Esophagus mucosa (tissue), 1 donor: ENCODE measurements at places on chromosomes 1 and 21. TPM values are rescaled to one million over a fixed set of nuclear protein-coding genes. Genes with fewer than 3 reads are reported as not detected.

GRCh38 chr1:6185151-6185550, 5.0 kb upstream of the CHD5 start:
- no peak for ATAC-seq

- ATAC-seq: peak; percentile 33
These were observed 1.3 kb downstream of the TGFBR3 start for GRCh38 chr1:91884459-91885212.

- no peak for ATAC-seq
These were observed at the start of gene RGS4 for GRCh38 chr1:163069142-163069541. Gene RGS4, plus strand, starts transcription at chr1:163069361. Its CDS starts 124 bp downstream, at chr1:163069485.

DNA sequence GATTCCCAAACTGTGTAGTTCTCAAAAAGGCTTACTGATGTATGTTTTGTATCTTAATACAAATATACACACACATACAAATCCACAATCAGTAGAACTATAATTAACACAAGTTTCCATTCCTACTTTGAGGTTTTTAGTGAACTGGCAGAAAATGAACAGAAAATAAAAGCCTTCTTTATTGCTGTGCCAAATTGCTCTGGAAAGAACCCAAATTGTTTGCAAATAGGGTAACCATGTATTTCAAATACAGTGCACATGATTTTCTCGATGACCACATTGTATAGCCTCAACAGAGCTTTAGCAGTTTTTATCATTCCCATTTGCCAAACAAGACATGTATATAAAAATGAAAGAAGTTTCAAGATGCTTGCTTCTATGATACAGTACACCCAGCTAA, 173.3 kb downstream of the COL24A1 start:
- no peak for ATAC-seq

DNA sequence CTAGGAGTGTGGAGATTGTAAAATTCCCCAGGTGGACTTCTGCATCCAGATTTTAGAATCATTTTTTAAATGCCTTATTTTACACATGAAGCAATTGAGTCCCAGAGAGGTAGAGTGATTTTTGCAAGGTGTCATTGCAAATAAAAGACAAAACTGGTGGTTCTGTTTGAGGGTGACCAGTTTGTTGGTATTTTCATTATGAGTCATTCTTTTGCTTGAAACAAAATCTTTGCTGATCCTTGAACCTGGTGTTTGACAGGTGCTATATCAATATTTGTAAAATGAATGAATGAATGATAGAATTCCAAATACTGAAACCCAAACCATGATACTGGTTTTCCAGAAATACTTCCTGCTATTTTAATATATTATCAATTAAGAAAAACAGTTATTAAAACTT, 44.1 kb downstream of the TTC3 start:
- no peak for ATAC-seq

DNA sequence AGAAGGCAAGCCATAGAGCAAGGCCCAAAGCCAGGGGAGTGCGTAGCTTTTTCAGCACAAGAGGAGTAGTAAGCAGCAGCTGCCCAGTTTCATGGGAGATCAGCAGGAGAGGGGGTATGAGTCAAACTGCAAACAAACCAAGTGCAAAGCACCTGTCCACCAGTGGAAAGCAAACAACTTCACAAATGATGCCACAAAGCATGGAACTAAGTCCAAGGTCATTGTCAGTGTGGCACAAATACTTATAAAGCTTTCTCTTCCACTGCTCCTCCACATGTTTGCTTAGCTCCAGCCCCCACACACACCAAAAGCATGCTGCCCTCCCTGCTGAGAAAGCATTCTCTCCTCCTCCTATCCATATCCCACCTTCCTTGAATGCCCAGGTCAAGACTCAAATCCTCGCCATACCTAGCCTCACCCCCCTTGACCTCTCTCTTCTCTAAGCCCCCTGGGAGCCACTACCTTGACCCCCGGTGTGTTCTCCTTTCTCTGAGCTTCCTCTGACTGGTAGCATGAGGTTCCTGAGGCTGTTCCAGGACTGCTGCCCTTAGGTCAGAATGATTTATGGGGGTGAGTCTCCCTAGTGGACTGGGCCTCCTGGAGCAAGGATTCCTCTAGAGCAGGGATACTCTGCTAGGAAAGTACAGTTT, 70.4 kb downstream of the DMAP1 start:
- no peak for ATAC-seq

- peak; percentile 80 for ATAC-seq
These were observed 31.7 kb upstream of the CAMTA1 start for GRCh38 chr1:6753320-6754140.

DNA sequence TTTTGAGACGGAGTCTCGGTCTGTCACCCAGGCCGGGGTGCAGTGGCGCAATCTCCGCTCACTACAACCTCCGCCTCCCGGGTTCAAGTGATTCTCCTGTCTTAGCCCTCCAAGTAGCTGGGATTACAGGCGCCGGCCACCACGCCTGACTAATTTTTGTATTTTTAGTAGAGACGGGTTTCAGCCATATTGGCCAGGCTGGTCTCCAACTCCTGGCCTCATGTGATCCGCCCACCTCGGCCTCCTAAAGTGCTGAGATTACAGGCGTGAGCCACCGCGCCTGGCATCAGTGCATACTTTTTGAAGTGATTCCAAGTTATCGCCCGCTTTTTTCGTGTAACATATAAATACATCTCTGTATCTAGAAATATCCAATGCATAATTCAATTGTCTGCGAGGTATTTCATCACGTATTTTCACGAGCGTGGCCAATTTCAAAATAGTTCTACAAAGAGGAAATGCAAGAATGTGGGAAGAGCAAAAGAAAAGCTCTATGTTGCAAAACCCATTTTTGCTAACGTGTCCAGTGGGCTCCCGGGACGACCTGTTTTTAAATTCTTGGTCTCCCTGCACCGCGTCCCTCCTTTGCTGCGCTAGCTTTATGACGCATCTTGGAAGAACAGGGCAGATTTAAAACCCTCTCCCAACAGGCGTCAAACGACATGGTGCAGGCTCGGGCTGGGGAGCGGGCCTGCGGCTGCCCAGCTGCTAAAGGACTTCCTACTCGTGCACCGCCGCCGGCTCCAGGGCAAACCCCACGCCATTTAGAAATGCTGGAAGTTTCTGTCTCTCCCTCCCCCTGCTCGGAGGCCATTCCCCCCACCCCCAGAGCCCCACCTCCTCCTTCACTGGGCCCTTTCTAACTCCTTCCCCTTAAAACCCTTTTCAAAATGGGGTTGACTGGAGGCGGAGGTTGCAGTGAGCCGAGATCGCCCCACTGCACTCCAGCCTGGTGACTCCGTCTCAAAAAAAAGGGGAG, 923 bp upstream of the IFNGR2 start:
- ATAC-seq: peak; percentile 48

GRCh38 chr1:200856716-200857357, 15.9 kb upstream of the GPR25 start:
- no peak for ATAC-seq

GRCh38 chr1:161282991-161283390, 24.4 kb downstream of the PCP4L1 start:
- no peak for ATAC-seq

DNA sequence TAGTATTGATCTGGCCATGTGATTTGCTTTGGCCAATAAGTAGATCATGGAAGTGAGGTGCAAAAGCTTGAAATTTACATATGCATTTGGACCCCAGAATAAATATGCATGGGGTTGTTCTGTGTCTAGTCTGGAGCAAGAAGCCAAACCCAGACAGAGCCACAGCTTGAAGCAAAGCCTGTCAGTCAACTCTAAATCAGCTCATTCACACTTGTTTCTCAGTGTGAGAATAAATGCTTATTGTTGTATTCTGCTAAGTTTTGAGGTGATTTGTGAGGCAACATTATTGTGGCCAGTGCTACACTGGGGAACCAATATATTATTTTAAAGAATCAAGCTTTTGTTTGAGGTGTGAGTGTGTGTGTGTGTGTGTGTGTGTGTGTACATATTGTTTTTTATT, 12.2 kb upstream of the PGLYRP3 start:
- ATAC-seq: no peak

DNA sequence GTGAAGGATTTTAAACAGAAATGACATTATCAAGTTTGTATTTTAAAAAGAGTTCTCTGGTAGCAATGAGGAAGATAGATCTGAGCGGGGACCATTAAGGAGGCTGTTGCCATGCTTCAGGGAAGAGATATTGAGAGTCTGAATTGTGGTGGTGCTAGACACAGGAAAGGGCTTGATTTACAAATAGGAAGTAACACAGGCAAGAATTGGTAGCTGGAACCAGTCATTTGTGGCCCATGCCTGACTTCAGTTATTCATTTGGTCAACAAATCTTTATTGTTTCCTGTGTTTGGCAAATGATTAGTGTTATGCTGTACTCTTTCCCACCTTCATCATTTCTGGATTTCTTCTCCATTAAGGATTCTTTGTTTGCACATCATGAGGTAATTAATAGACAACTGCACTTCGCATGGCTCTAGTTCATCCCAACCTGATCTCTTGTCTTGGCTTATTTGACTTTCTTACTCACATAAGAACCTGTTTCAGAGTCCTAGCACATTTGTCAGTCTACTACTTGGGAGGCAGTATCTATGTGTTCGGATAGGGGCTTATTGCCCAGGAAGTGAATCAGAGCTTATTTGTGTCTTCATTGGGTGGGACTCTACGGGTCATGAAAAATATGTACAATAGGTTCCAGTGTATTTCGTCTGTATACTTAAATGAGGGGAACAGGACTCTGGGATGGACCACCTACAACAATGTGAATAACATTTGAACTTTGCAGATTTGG, 32.3 kb downstream of the EEIG2 start:
- no peak for ATAC-seq

- ATAC-seq: no peak
These were observed 23.8 kb downstream of the CRYAA start for GRCh38 chr21:43192501-43193081.

GRCh38 chr1:53956308-53957168, 10.4 kb downstream of the LRRC42 start:
- no peak for ATAC-seq

GRCh38 chr1:102751111-102751510, 357.2 kb downstream of the COL11A1 start:
- ATAC-seq: no peak

- no peak for ATAC-seq
These were observed 213.5 kb downstream of the SMYD3 start for GRCh38 chr1:246293366-246294121.

The NGF gene
- 0.52 TPM for total RNA-seq

The REN gene
- not detected for total RNA-seq

The RGS7 gene
- not detected for total RNA-seq

The ADCY10 gene
- not detected for total RNA-seq

The ZNF697 gene
- 1.00 TPM for total RNA-seq

The KCNJ9 gene
- total RNA-seq: not detected

The ARHGEF10L gene
- 28.3 TPM for total RNA-seq

The FAM72D gene
- 2.8 TPM for total RNA-seq
